ENCODE measurements at places on chromosomes 4 and X.

DNA sequence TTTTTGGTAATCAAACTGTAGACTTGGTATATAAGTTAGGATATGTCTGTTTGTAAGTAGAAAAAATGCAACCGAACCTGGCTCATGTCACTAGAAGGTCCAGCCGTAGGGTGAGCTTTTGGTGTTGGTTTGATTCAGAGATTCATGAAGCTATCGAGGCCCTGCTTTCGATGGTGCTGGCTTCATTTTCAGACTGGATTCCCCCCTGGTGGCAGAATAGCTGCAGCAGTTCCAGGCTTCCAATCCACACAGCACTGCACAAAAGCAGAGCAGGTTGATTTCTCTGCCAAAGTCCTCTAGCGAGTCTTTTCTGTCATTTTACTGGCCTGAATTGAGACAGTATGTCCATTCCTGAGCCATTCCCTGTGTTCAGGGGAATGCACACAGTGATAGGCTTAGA, 33.1 kb downstream of the PDK3 start:
- DNase-seq: no peak

GRCh38 chr4:24742773-24743172, 52.6 kb upstream of the SOD3 start:
- DNase-seq: no peak

DNA sequence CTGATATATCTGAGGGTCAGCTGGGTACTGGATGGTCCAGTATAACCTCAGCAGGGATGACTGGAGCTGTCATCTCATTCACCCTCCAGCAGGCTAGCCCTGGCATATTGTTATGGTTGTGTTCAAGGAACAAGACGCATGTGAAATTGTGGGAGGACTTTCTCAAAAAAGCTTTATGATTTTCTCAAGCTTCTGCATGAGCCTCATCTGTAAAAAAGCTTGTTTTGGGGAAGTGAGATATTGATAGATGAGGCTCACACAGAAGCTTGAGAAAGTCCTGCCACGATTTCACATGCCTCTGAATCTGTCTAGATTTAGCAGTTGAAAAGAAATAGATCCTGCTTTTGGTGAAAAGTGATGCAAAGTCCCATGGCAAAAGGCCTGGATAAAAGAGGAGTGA, 93.4 kb downstream of the SPCS3 start:
- DNase-seq: no peak

DNA sequence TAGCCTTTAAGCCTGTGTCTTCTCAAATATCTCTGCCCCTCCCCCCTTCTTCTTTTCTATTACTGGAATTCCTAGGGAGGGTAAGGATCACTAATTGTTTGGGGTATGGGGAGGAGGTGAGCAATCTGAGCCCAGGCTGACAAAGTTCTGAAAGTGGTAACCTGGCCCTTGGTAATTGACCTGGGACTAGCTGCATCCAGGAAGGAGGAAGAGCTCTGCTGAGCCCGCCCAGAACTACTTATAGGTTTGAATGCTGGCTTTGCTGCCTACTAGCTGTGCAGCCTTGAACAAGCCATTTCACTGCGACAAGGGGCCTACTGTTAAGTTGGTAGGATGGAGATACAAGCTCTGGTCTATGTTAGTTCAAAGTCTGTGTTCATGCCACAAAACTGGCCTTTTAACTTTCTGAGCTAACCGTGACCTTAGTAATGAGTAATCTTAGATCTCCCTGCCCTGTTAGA, 37.8 kb downstream of the DGKK start:
- DNase-seq: no peak

DNA sequence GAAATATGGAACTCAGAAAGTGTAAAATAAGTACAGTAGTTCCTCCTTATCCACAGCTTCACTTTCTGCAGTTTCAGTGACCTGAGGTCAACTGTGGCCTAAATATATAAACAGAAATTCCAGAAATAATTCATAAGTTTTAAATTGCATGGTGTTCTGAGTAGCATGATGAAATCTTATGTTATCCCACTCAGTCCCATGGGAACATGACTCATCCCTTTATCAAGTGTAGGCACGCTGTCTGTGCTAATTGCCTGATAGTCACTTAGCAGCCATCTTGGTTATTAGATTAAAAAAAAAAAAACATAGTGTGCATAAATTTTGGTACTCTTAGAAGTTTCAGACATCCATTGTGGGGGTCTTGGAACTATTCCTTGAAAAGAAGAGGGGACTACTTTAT, 983.4 kb upstream of the ADGRL3 start:
- no peak for DNase-seq

Data from LoVo (cell line).